ENCODE measurements at places on chromosomes 7 and 10.

GRCh38 chr7:57343901-57344622 lies 105.9 kb upstream of the ZNF716 start:
- DNase-seq, result no peak

GRCh38 chr10:3487228-3487627 lies 297.8 kb downstream of the KLF6 start:
- no peak for DNase-seq

GRCh38 chr7:152987656-152988055 lies 228.1 kb downstream of the ACTR3B start:
- DNase-seq, result no peak

DNA sequence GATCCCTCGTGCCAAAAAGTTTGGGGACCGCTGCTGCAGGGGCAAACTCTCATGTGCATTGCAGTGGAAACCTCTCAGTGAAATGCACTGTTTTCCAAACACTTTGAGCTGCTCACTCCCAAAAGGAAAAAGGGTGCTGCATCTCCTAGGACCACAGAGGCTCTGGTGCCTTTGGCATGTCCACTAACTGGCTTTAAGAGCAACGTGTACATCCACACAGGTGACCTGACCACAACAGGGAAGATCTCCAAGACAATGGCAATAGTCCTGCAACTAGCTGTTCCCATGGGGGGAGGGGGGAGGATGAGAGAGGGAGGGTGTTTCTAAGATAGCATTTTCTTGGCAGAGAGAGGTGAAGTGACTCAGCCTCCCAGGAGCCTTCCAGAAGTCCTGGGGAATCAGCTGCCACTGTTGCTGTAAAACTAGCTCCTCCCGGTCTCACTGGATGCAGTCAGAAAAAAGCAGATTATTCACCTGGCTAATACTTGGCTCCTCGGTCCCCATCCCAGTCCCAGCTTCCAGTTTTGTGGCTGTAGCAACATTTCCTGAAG lies 181.7 kb downstream of the HECW1 start:
- DNase-seq, result no peak

GRCh38 chr7:23925088-23925487 lies 215.1 kb downstream of the STK31 start:
- DNase-seq, result no peak

GRCh38 chr10:58755340-58755610 lies 242.6 kb downstream of the BICC1 start:
- no peak for DNase-seq

DNA sequence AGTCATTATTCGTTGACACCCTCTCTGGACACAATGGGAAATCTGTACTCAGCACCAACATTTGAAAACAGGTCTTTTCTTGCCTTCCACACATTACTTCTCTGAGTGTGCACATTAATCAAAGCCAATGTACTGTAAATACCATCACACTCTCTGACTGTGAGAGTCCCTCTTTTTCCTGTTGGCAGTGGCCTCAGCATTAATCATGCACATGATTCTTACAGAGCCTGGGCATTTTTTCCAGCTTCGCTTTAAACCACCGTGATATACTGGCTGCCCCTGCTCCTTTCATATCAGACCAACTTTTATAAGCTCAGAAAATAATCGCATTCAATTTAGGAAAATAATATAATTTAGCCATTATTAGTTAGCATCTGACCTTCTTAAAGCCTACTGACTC lies 919.4 kb upstream of the LRRTM3 start:
- no peak for DNase-seq

GRCh38 chr10:103415581-103415980 lies 19.2 kb downstream of the PDCD11 start:
- DNase-seq, result no peak

- peak; percentile 50 for DNase-seq
Observed at GRCh38 chr10:127882801-127883459, 9.8 kb downstream of the CLRN3 start.

GRCh38 chr10:33291053-33291592 lies 43.3 kb downstream of the NRP1 start:
- no peak for DNase-seq

DNA sequence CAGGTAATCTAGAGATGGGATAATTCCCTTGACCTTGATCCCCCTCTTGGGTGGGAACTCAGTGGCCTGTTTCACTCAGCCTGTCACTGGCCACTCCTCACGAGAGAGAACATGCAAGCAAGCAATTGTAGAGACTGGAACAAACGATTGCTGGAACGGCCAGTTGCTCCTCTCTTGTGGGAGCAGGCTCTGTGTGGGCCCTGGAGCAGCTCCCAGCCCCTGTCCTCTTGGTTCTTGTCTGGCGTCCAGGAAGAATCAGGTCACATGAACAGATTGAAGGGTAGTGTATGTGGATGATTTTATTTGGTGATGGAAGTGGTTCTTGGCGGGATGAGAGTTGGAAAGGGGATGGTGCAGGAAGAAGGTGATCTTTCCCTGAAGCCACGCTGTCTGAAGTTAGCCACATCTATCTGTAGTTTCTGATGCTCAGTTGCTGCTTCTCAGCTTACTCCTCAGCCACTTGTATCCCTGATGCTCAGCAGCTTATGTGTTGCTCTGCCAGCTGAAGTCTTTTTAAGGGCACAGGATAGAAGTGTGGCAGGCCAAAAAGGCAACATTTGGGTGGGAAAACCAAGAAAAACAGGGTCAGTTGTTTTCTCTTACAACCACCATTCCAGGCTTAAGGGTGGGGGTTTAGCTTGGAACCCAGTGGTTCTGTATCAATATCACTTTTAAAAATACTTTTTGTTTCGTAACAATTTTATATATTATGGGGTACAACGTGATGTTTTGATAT lies 15.9 kb downstream of the RNF133 start:
- no peak for DNase-seq

- DNase-seq, result no peak
Observed at GRCh38 chr10:115580239-115580638, 487.1 kb downstream of the ATRNL1 start.

DNA sequence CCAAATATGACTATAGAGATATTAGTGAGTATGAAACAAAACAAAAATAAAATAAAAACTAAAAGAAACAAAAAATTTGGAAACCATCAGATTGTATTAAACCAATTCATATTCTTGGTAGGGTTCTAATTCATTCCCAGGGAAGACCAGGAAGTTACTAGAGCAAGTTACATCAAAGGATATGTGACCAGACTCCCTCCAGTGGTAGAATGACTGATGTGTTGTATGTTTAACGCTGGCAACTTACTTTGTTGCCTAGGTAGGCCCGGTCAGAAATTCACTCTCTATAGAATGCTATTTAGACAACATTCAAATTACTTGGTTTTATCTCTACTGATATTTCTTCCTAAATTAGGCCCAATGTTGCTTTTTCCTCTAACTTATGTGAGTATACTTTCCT lies 5.2 kb downstream of the PHYHIPL start:
- peak; percentile 4 for DNase-seq

DNA sequence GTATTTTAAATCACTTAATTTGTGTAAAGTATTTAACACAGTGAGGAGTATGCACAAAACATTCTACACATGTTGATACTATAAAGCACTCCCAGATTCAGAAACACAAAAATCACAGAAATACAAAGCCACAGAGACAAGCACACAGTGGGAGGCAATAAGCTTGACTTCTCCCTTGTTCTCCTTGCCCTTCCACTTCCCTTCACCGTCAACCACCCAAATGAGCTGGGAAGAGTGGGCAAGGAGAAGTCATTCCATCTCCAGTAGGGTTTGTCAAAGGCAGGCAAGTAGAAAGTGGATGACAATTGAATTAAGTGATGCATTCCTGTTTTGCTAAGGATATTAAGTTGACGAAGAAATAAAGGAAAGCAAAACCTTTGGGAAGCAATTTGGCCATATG lies 4.2 kb upstream of the TMEM139 start:
- DNase-seq, result peak; percentile 16

DNA sequence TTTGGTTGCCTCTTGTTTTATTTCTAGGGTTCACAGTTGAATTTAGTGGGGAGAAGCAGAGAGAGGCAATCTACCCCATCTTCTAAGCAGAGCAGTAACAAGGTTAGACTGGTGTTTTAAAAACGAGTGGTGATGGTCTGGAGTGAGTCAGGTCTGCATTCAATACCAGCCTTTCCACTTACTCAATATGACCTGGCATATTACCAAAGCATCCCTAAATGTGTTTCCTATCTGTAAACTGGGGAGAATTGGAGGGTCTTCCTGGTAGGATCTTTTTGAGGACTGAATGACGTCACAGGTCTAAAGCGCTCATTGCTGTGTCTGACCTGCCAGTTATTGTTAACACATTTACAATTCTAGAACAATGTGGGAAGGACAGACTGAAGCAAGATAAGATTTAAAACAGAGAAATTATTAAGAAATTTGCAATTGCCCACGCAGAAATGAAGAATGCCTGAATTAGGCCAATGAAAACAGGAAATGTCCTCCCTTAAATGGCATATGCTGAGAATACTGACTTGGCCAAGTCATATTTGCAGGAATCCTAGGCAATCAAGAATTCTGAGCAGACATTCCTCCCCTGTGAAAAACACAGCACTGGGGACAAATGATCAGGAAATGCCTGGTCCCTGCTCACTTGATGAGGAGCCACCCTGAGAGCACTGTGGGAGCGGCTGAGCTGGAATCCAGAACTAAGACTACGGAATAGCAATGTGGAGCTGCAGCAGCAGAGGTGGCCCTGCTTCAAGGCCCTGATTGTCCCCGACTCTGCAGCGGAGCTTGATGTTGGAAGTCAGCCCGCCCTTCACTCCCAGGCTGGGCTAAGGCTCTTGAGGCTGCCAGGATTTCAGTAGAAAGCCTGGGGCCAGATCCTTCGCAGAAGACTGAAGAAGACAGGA lies 184.5 kb upstream of the CXCL12 start:
- no peak for DNase-seq

DNA sequence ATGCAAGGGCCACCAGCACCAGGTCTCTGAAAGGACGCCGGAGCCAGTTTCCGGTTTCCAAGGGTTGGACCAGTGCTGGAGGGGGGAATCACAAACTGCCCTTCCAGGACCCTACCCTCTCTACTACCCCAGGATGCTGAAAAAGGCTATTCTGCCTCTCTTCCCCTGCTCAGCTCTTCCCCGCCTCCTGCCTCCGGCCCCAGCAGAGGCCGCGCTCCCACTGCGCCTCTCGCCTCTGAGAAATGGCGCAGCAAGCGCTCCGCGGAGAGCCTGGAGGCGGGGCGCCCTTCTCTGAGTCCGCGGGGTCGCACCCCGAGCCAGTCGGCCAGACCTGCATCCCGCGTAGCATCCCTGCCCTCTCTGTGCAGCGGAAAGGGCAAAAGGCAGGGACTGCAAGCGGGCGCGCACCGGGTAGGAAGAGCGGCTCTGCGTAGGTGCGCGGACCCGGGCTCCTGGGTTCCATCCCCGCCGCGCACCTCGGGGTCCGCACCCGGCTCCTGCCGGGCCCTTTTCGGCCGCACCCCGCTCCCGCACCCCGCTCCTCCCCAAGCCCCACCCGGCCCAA lies 476 bp upstream of the RET start:
- peak; percentile 40 for DNase-seq

DNA sequence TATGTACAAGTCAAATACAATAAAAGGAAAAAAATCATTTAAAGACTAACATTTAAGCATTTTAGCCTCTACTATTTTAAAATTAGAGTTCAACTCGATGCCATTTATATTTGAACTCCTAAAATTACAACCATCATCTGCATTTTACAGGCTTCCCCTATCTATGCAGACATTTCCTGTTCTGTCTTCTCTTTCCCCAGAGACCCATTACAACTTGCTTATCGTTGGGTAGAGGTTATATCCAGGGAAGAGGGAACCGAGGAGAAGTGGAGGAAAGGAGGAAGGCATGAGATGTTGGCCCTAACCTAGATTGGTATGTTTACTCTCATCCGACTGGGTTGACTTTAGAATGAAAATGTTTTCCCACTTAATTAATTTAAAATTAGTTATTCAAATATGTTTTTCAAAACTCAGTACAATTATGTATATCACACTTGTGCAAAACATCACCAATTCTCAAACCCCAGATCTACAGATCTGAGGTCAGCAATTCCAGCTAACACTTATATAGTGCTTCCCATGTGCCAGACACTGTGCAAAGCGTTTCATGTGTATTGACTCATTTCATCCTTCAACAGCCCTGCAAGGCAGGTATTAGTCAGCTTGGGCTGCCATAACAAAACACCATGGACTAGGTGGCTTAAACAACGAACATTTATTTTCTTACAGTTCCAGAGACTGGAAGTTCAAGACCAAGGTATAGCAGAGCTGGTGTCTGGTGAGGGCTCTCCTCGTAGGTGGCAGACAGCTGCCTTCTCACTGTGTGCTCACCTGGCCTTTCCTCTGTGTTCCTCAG lies 27.3 kb upstream of the HERPUD2 start:
- no peak for DNase-seq

DNA sequence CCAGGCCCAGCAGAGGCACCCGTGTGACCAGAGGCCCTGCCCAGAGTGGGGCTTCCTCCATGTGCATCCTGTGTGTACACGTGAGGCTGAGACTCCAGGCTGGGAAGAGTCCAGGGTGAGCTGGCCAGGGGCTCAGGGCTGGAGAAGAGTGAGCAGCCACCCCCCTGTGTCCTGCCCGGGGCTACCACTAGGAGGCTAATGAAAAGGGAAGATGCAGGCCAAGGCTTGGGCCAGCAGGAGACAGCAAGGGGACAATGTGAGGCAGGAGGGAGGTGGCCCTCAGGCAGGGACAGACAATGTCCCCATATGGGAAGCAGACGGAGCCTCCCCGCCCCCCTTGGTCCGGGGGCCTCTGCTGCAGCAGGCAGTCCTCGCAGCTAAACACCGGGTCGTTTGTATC lies 102.0 kb downstream of the HIF1AN start:
- DNase-seq, result peak; percentile 35

GRCh38 chr10:73238990-73239566 lies 8.0 kb downstream of the DNAJC9 start:
- DNase-seq, result no peak

DNA sequence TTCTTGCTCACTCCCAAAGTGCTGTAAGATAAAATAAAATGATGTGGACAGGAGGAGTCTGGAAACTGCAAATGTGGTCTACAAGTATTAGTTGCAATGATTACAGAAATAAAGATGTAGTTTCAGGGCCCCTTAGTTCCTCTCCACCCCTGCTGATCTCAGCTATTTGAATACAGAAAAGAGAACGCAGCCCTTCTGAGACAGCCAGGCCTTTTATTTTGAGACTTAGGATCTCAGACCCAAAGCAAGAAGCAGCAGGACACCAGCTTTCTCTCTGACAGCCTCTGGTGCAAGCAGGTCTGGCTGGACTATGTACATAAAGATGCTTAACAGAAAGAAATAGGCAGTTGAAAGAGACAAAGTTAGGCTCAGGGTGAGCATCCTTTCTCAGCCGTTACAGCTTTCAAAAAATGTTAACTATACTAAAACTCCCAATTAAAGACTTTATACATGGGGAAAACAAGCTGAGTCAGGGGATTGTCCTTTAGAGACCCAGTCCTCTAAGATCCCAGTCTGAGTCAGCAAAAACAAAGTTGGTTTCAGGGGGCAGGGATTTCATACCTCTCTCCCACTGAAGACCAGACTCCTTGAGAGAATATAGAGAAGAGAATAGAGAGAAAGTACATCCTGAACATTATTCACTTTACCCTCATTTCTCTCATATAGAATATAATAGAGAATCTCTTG lies 220.4 kb downstream of the TMEM178B start:
- no peak for DNase-seq

GRCh38 chr7:46215987-46216567 lies 295.0 kb upstream of the IGFBP3 start:
- no peak for DNase-seq

- DNase-seq, result no peak
Observed at GRCh38 chr10:93815304-93816096, 57.8 kb downstream of the LGI1 start.
